ENCODE measurements at places on chromosomes 13 and 19.

DNA sequence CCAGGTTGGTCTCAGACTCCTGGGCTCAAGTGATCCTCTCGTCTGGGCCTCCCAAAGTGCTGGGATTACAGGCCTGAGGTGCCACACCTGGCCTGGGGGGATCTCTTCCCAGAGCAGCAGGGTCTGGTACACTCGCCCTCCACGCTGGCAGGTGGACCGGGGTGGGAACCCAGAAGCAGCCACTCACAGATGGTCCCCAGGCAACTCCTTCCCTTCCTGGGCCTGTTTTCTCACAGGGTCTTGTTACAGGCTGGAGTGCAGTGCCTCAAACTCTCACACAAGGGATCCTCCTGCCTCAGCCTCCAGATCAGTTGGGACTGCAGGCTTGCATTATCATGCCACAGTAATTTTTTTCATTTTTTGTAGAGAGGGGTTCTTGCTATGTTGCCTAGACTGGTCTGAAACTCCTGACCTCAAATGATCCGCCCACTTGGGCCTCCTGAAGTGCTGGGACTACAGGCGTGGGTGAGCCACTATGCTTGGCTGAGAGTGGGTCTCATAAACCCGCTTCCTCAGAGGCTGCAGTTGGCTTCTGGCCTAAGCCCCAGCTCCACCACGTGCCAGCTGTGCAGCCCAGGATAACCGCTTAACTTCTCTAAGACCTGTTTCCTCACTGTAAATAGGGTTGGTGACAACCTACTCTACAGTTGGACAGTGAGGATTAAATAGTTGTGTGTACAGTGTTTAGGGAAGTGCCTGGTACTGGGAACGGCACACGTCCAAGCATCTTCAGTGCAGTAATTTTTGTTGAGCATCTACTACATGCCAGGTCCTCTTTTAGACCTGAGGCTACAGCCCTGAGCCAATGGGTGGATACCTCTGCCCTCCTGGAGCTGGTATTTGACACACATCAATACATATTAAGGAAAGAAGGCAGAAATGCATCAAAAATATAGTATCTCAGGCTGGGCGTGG, 871 bp upstream of the CCER2 start:
- no peak for DNase-seq

GRCh38 chr19:5308451-5309437, 31.9 kb downstream of the PTPRS start:
- no peak for DNase-seq

GRCh38 chr19:51319649-51320279, 8.3 kb downstream of the IGLON5 start:
- DNase-seq: no peak

- no peak for DNase-seq
These were observed 166.2 kb downstream of the ZIC5 start for GRCh38 chr13:99805361-99805760.

GRCh38 chr13:110533771-110534670, 27.5 kb downstream of the RAB20 start:
- DNase-seq: no peak

GRCh38 chr13:95604556-95604915, 40.0 kb downstream of the DZIP1 start:
- DNase-seq: no peak

DNA sequence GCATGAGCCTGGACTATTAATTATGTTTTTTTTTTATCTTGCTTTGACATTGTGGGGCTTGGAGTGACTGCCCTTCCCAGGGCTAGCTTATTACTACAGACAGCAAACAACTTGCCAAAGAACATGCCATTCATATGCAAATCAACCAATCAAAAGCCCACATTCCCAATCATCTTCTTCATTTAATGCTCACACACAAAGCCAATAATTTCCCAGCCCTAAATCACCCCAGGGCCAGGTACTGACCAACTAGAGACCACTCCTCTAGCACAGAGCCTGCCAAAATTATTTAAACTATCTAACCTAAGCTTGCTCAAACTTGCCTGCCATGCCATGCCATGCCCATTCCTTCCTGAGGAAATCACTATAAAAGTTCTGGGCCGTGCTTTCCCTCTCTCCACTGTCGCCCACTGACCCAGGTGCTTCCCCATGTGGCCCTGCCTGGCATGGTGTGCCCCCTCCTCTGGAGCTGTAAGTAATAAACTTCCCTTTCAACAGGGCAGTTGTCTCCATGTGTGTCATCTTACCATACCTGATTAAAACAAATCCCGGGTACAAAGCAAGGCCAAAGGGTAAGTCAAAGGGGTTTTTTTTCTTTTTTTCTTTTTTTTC, 15.7 kb downstream of the PBX4 start:
- no peak for DNase-seq

DNA sequence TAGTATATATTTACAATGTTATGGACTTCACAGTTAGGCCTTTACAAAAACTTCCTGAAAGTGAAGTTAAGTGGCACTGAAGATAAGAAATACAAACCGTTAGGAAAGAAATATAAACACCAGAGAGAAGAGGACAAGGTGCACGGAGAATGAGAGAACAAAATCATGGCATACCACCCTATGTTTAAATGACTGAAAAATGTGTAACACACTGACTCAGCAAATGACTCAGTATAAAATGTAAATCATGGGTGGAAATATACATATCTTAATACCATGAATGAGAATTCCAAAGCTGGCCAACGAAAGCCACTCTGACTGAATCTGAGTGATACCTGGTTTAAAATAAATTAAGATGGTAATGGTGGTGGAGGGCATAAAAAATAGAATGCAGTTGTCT, 260.8 kb downstream of the DNAJC15 start:
- no peak for DNase-seq

DNA sequence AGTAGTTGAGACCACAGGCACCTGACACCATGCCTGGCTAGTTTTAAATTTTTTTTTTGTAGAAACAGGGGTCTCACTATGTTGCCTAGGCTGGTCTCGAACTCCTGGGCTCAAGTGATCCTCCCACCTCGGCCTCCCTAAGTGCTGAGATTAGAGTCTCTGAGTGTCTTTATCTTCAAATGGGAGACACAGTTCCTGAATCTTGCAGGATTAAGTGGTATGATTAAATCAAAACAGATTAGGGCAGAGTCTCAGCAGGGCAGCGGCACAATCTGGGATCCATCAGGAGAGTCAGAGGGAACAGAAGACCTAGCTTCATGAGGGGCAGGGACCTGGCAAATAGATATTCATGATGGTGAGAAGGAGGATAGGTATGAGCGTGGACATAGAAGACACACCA, 953 bp downstream of the RLN3 start:
- no peak for DNase-seq

GRCh38 chr13:20285530-20285929, 53.4 kb upstream of the GJB6 start:
- no peak for DNase-seq

- DNase-seq: no peak
These were observed 16.0 kb downstream of the LSM4 start for GRCh38 chr19:18306888-18307260.

DNA sequence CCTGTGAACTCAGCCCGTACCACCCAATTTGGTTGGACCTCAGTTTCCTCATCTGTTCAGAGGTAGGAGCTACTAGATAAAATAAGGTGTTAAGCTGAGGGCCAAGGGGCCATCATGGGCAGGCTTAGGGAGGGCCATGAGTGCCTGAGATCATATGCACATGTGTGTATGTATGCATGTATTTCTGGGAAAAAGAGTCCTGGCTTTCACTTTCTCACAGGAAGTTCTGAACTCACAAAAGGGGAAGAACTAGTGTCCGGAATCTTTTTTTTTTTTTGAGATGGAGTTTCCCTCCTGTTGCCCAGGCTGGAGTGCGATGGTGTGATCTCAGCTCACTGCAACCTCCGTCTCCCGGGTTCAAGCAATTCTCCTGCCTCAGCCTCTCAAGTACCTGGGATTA, 18.9 kb downstream of the TGFB1 start:
- DNase-seq: no peak

GRCh38 chr13:20356444-20356843, 124.3 kb upstream of the GJB6 start:
- DNase-seq: no peak

- DNase-seq: no peak
These were observed 681 bp downstream of the ZNF837 start for GRCh38 chr19:58380037-58380661.

DNA sequence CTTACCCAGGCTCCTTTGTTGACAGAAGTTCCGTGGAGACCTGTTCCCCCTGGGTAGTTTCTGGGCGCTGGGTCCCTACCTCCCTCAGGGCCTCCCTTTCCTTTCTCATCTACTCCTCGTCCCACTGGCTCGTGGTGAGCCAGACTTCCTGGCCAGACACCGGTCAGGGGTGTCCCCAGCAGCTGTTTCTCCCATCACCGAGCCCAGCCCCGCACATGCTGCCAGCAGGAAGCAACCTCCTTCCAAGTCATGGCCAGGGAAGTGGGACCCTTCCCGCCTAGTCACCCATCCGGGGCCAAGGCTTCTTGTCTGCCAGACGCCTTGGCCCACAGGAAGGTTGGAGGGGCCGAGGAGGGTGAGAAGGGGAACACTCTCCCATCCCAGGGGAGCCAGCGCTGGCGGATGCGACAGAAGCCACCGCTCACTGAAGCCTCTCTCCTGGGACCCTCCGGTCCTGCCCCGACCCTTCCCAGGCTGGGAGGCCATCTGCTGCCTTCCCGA, 5.7 kb downstream of the PAK4 start:
- DNase-seq: no peak

- DNase-seq: no peak
These were observed 35.7 kb downstream of the KCNC3 start for GRCh38 chr19:50293263-50294004.

DNA sequence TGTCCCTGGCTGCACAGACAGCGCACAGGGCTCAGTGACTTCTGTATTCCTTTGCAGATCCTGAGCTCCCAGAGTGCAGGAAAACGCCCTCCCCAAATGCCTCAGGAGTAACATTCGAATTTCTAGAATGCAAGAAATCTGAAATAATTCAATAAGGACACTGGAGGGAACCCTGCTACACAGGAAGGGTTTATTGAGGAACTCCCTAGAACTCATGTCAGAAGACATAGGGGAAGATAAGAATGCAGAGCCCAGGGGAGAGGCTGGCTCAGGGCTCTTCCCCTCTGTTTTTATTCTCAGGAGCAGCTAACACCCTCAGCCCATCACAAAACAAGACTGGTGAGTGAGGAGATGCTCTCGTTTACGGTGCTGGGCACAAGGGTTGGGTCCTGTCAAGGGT, 6.8 kb downstream of the LILRA1 start:
- DNase-seq: no peak

GRCh38 chr13:85737952-85738351, 61.3 kb downstream of the SLITRK6 start:
- no peak for DNase-seq

DNA sequence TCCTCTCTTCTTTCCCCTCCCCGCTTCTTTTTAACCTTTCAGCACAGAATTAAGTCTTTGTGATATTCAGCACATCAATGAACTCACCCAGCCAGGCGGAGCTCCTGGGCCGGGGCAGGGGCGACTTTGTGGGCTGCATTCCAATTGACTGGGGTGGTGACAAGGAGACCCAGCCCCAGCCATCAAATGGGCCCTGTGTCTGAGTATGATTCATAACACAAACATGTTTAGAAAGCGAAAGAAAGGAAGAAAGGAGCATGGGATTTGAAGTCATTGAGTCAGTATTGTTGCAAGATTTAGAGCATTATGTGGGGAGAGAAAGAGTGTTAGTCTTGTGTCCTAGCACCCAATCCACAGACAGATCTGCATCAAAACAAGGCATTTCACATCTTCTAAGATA, 185.3 kb downstream of the LHFPL6 start:
- no peak for DNase-seq

DNA sequence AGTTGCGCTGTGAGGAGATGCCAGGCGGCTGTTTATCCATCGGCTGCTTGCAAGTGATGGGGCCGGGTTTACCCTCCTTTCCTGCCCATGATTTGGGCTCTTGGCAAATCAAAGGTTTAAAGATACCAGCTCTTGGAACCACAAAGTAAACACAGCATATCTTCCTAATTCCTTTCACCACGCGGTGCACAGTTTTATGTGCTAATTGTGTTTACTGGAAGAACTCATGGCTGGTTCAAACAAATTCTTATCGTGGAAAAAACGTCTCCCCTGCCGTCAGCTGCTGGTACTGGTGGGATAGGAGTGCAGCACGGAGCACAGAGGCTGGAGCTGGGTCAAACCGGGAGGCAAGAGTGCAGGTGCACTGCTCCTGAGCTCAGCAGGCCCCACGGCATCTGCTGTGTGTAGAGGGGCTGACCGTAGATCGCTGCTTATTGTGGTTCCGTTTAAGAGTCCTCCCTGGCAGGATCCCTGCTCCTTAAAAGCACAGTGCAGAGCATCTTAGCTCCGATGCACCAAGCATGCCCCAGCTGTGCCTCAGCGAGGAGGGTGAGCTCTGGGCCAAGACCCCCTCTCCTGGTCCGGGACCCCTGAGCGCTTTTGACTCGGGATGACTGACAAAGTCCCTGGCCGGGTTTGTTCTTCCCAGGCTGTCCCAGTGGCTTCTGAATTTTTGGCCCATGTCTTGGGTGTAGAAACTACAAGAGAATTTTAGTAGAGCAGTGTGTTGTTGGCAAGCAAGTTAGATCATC, 51.3 kb upstream of the GAS6 start:
- DNase-seq: no peak

DNA sequence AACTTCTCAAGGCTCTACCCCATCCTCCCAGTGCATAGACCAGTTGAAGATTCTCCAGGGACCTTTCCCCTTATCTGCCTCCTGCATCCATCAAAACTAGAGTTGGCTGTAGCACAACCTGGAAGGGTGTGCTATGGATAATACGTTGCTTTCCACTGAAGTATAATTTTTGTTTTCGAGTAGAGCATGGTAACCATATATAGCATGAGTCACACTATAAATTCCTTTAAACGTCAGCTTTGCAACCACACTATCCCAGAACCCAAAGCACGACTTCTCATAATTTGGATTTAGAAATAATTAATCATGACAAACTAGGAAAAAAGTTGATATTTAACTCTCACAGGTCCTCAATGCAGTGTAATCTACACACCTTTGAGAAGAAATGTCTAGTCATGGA, 138.3 kb upstream of the NBEA start:
- DNase-seq: no peak

- DNase-seq: no peak
These were observed 3.6 kb upstream of the REXO1 start for GRCh38 chr19:1851654-1852580.

DNA sequence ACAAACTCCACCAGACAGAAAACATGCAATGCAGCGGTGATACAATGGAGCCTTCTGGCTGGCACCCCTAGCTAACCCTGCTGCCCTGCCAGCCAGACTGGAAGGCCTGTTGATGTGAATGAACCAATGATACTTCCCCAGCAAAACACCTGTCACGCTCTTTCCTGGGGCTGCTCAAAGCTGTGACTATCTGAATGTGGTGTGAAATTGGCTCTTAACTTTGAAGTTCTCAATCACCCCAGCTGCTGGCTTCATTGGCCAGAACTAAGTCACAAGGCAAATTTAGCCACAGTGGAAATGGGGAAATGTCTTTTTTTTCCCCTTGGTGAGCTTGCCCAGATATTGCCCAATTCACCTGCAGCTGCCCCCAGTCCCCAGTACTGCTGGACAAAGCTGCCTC, 147.3 kb downstream of the SLC7A1 start:
- no peak for DNase-seq

DNA sequence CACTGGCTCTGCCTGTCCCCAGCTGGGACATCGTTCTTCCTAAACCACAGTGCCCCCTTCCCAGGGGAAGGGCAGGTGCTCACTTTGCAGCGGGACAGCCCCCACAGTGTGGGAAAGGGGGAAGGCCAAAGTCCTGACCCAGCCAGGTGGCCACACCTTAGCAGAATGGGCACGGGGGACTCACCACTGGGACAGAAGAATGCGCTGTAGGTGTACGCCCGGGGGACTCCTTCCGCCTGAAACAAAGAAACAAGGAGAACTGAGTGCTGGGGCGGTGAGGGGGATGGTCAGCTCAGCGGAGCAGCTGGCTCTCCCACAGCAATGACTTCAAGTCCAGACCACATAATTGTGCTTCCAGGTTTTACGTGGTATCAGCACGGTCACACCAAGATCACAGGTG, 49.4 kb downstream of the F2RL3 start:
- no peak for DNase-seq

Measured in activated CD4-positive, alpha-beta T cell treated with anti-CD3 and anti-CD28 coated beads, Interleukin-2, amount 50 U/mL, for 24 hours (primary cell).